ENCODE measurements at places on chromosomes 3 and 15.

GRCh38 chr15:89095073-89095472 lies 6.8 kb downstream of the ABHD2 start:
- DNase-seq = no peak

GRCh38 chr3:87979527-87979926 lies 79.3 kb downstream of the CGGBP1 start:
- no peak for DNase-seq

DNA sequence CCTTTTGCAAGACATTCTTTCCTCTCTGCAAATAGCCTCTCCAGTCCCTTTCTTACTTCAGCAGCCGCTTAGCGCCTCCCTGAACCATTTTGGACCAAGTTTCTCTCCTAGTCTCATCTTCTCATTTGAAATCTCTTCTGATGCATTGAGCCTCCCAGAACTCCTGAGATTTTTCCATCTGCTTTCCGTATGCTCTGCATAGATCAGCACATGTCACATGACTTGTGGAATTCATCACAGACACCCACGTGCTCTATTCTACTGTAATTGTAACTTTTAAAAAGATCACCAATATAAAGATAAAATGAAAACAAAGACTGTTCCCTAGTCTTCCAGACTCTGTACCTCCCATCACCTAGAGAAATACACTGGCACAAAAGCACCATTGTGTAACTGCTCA lies 100.7 kb downstream of the GADL1 start:
- no peak for DNase-seq

- DNase-seq = no peak
Observed at GRCh38 chr3:9897408-9898372, 5.0 kb upstream of the IL17RE start.

- DNase-seq = no peak
Observed at GRCh38 chr15:53359038-53359437, 400.4 kb downstream of the WDR72 start.

All from NCI-H1694 (cell line).